ENCODE measurements at places on chromosomes 6 and 20.

DNA sequence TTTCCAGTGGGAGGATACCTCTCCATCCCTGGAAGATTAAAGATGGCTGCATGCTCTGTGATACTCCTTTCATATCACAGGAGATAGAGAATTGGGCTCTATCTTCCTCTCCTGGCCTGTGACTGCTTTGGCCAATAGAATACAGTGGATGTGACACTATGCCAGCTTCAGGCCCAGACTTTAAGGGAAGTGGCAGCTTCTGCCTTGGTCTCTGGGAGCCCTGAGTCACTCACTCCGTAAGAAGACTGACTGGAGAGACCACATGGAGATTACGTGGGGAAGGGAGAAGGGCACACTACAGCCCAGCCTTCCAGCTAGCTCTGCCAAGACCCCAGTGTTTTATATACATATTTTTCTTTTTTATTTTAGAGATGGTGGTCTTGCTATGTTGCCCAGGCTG, 10.4 kb upstream of the MMP9 start:
- no peak for DNase-seq

- no peak for DNase-seq
Observed at GRCh38 chr20:44765091-44765490, 19.4 kb downstream of the KCNK15 start.

GRCh38 chr6:53336070-53336469, 12.7 kb downstream of the ELOVL5 start:
- DNase-seq = no peak

GRCh38 chr6:170553534-170554012, 466 bp upstream of the PSMB1 start:
- no peak for DNase-seq

DNA sequence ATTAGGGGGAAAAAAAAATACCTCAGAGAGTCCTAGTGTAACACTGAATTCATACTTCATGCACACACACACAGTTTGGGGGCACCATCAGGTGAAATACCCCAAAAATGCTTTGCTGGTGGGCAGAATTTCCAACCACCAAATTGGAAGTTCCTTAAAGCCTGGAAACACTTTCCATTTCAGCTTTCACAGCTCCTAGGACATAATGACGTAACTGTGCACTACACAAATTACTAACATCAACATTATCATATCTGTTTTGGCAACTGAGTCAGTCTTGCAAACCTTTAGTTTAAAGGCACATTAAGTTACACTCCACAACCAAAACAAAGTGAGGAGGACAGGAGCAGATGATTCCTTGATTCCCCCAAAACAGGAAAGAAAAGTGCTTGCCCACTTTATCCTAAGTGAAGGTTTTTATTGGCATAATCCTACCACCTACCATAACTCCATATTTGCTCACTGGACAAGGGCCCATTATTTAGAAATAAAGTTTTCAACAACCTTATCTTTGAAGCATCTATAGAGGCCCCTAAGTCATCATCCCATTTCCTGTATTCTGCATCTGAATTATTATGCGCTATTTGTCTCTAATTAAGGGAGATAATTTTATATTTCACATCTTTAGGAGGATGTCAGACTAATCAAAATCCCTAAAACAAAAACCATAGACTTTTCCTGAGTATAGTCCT, 3.4 kb downstream of the MBOAT1 start:
- DNase-seq = no peak

- no peak for DNase-seq
Observed at GRCh38 chr20:45038745-45039474, 62.0 kb downstream of the KCNS1 start.

GRCh38 chr20:44861531-44862006, 23.9 kb upstream of the YWHAB start:
- no peak for DNase-seq

DNA sequence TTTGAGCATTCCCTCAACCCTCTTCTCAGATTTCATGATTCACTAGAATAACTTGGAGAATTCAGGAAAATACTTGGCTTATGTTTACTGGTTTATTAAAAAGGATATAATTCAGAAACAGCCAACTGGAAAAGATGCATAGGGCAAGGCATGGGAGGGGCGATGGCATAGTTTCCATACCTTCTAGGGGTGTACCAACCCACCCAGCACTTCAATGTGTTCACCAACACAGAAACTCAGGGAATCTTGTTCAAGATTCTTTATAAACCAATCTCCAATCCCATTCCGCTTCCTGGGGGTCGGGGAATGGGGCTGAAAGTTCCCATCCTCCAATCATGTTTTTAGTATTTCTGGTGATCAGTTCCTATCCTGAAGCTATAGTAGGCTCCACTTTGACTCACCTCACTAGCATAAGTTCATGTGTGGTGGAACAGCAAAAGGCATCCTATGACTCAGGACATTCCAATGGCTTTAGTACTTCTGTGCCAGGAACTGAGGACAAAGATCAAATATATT, 164.4 kb downstream of the SIM1 start:
- DNase-seq = no peak

DNA sequence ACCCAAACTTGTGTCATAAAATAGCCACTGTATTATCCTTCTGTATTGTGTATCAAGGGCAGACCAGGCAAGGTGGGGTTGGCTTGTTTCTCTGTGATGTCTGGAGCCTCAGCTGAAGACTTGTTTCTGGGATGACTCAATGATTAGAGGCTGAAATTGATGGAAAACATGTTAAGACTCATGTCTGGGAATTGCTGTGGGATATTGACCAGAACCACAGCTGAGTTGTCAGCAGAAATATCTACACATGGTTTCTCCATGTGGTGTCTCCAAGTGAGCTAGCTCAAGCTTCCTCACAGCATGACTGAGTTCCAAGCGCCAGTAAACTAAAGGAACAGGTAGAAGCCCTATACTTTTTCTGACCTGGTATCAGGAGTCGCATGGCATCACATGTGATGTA, 128.5 kb upstream of the SYNDIG1 start:
- DNase-seq = no peak

GRCh38 chr20:50304501-50304856, 113.8 kb downstream of the CEBPB start:
- no peak for DNase-seq

GRCh38 chr6:125157725-125158124, 4.2 kb downstream of the TPD52L1 start:
- no peak for DNase-seq

GRCh38 chr6:31898383-31899011, 999 bp upstream of the EHMT2 start:
- DNase-seq = no peak

DNA sequence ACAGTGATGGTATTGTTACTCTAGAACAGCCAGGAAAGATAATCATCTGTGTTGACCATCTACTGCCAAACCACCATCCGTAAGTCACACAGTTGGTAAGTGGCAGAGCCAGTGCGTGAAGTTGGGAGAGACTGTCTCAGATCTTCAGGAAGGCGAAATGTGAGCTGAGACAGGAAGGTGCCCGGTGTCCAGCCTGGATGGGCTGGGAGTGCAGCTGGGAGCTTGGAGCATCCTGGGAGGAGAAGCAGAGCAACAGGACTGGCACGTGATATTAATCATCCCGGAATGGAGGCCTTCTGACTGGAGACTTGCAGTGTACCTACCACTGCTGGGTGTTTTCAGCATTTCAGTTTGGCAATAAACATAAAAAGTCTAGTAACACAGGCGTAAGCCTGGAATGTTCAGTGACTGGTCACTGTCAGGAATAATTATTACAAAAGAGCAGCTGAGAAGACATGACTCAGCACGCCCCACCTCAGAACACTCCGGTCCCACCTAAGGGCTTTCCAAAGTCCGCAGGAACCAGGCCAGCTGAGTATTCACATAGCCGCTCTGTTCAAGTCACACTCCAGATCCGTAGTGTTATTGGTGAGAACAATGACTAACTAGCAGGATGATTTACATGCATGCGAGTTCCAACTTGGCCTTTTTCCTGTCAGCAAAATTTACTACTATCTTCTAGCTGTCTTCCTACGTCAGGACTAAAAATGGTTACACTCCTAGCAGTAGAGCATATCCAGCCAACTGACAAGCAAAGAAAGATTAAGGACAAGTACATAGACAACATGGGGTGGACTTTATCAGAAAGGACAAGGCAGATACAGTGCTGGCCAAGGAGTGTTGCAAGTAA, 45.1 kb upstream of the PNRC1 start:
- DNase-seq = no peak

- no peak for DNase-seq
Observed at GRCh38 chr6:111604259-111605099, 1.2 kb downstream of the TRAF3IP2 start.

DNA sequence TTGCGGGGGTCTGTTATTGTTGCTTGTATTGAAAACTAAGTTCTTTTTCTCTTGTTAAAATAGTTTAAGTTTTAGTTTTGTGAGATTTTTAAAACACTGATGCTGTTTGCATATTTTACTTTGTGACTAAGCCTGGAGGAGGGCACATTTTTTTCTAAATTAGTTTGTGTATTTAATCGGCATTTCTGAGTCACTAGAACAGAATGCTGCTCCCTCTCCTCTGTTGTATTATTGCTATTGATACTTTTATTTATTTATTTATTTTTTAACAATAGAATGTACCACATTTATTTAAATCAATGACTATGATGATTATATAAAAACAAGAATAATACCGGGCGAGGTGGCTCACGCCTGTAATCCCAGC, 5.1 kb upstream of the FAM50B start:
- DNase-seq = no peak

DNA sequence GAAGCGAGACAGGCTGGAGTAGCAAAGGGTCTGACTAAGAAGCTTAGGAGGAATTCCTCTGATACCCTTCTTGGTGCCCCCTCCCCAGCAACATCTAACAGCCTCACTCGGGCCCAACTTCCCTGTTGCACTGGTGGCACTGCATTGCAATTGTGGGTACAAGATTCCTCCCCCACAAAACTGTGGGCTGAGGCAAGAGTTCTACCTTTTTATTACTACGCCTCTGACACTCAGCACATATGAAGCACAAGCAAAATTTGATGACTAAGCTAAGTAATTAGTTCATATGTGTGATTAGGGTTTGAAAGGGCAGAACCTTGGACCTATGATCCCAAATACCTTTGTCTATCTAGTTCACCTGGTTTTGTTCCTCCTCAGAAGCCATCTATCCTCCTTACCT, 83.5 kb downstream of the ZHX3 start:
- no peak for DNase-seq

- no peak for DNase-seq
Observed at GRCh38 chr20:60036346-60036745, 78.1 kb downstream of the CDH26 start.

DNA sequence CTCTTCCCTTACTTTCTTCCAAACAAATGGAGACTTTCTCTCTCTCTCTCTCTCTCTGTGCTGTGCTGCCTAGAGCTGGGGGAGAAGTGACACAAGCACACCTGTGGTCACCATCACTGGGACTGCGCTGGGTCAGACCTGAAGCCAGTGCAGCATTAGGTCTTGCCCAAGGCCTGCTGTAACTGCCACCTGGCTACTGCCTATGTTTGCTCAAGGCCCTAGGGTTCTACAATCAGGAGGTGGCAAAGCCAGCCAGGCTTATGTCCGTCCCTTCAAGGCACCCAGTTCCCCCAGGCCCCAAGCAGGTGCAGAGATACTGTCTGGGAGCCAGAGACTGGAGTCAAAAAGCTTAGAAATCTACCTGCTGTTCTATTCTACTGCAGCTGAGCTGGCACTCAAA, 49.4 kb upstream of the TOP1 start:
- no peak for DNase-seq

GRCh38 chr6:156876302-156876701, 99.1 kb downstream of the ARID1B start:
- DNase-seq = no peak

- no peak for DNase-seq
Observed at GRCh38 chr6:26235302-26235670, 129.7 kb upstream of the BTN3A2 start.

DNA sequence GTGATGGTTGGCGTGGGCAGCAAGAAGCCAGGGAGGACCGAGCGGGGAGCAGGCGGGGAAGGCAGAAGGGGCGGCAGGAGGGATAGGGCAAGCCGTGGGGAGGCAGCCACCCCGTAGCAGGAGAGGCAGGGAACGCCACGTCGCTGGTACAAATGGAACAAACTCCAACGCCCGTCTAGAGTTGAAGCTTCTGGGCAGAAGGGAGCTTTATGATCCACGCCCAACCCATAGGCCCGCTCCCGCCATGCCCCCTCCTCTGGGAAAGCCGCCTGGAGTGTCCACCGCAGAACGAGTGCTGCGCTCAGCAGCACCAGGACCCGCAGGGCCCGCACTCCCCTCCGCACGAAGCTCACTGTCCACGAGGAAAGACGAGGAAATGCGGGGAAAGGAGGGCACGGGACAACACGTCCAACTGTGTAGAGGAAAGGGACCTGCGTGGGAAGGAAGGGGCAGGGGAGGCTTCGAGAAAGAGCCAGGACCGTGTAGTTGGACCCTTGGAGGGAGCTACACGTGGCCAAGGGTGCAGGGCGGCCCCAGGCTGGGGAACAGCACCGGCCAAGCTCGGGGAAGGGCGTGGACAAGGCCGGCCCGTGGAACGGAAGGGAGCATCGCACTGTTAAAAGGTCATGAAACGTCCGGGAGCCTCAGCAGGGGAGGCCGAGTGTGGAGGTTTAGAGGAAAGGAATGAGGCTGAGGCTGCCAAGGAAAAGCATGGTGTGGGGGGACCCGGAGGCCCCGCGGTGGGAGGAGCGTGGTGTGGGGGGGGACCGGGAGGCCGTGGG, 204.0 kb downstream of the DLL1 start:
- DNase-seq = no peak

DNA sequence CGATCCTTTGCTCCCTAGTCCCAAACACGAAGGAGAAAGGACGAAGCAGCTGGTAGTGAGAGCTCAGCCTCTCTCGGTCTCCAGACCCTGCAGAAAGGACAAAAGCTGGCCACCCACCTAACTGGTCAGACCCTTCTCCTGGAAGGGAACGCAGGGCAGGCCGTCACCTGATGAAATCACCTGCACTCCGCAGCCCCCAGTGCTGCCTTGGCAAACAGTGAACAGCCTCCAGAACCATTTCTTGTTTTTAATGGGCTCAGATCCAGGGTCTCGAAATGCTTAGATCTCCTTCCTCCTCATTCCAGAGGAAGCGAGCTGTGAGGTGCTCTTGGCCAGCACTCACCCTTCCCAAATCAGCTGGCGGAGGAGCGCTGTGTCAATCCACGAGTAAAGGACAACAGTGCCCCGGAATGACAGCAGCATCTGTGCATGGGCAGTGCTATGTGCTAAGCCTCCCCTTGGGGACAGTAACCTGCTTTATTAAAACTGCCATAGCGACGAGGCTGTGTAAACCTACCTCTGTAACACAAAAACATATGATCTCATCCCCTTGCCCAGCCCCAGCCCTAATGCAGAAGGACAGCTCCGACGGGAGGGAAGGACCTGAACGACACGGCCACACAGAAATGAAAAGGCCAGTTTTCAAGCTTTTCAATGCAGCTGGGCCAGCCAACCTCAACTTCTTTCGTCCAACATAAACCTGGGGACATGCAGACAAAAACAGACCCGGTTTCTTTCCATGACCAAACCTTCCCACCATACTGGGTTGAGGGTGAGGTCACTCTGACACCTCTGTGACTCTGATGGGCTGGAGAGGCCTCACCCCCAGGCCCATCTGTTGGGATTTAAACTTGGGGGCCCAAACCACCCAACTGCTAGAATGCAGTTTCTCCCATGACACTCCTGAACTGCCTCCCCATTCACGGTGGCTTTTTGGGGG, 43.3 kb downstream of the SULF2 start:
- DNase-seq = no peak

Measured in stimulated activated CD8-positive, alpha-beta memory T cell treated with anti-CD3 and anti-CD28 coated beads, Interleukin-2, amount 100 ng/mL, for 1 hour (primary cell).